ENCODE measurements at places on chromosomes 7 and 10. TPM values are rescaled to one million over a fixed set of nuclear protein-coding genes. Genes with fewer than 3 reads are reported as not detected.

The IMMP2L gene
- total RNA-seq: 10.4 TPM

The ABCC2 gene
- 2.2 TPM for total RNA-seq

The GCK gene
- total RNA-seq: not detected

The LRRC4 gene
- total RNA-seq: not detected

The UBE2D1 gene
- 18.6 TPM for total RNA-seq

The ASZ1 gene
- not detected for total RNA-seq

The CALHM1 gene
- 0.17 TPM for total RNA-seq

The HPS6 gene
- 24.1 TPM for total RNA-seq

The C10orf67 gene
- total RNA-seq: 0.20 TPM

The FAM25G gene
- total RNA-seq: not detected

The OPN1SW gene
- not detected for total RNA-seq

The SPDYE16 gene
- total RNA-seq: 0.05 TPM

All from T-helper 1 cell treated with Interleukin-12 subunit alpha and Interleukin-12 subunit beta and Interleukin-4 antibody, amounts not matched to agents 30 ng/mL and 1 ng/mL, for 36 hours (primary cell).